ENCODE measurements at places on chromosomes 2 and 18.
A peak's percentile ranks its signal among the peaks of the same experiment; 100 is the strongest.

DNA sequence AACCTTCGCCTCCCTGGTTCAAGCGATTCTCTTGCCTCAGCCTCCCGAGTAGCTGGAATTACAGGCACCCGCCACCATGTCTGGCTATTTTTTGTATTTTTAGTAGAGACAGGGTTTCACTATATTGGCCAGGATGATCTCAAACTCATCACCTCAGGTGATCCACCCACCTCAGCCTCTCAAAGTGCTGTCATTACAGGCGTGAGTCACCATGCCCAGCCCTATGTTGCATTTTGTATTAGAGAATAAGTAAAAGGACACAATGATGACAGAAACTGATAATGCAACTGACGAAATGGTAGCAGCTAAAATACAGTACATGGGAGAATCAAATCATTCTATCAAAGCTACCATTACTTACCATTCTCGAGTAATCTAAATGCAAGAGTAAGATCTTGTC lies 276.7 kb downstream of the DSEL start:
- DNase-seq, result no peak

DNA sequence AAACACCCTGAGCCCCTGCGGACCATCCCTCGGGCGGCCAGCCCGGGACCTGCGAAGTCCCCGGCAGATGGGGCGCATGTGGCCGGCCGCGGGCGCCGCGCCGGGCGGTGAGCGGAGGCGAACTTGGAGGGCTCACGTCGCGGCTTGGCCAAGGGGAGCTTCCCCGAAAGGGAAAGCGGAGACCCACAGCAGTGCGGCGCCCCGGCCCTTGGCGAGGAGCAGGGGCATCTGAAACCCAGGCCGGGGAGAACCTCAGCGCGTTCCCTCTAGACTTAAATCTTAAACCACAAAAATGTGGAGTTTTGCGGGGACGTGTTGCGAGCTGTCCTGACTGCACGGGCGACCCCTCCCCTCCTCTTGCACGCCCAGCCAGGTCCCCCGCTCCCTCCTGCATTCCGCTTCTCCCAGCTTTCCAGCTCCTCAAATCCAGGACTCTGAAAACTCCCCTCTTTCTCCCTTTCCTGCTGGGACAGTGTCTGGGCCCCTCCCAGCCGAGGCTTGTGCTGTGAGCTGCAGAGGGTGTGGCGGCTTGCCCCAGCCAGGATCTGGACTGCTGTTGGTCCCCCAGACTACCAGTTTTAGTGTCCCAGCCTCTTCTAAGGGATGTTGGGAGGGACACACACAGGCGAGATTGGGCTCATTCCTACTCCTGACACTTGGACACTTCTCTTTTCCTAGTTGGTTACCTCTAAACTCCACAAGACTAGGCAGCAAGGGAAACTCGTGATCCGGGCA lies 1.3 kb downstream of the FMNL2 start:
- DNase-seq, result no peak

DNA sequence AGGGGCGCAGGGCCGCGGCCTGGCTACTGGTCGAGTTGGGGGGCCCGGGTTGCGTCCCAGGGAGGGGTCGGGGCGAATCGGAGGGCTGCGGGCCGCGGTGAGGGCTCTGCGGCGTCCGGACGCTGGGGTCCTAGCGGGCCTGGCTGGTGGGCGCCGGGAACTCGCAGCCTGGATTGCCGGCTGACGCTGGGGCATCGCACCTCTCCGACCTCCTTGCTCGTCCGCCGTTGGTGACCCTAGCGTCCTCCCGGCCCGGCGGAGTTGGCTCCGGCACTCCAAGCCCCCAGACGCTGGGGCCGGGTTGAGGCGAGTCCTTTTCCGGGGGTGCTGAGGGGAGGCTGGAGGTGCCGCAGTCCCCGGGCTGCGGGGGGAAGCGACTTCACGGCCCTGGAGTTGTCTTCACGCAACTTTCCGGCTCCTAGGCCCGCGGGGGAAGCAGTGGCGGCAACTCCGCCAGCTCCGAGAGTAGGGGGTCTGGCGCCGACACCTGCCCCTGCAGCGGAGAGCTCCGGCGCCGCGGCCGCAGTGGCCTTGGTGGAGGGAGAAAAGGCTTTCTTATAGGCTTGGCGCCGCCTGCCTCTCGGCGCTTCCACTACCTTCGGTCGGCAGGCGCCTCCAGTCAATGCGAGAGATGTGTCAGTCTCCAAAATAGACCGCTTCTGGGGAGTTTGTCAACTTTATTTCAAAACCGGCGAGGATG lies 70.3 kb downstream of the HAUS1 start:
- peak; percentile 35 for DNase-seq

- no peak for DNase-seq
These were observed 102.3 kb downstream of the SGPP2 start for GRCh38 chr2:222526480-222527277.

DNA sequence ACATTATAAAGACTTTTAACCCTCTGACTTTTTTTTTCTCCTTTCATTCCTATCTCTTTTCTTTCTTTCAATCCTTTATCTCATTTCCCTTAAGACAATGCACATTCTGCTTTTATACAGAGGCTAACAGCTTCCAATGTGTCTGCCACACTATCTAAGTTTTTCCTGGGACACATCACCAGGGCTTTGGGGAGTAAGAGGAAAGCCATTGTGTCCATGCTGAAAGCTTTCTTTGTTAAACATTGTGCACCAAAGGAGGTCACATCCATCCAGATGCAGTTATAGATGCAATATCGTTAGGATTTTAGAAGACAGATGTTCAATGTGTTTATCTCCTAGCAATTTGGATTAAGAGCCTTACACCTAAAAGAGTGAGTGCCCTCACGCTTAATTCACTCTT lies 534.1 kb downstream of the CNTNAP5 start:
- no peak for DNase-seq

- no peak for DNase-seq
These were observed 122.8 kb upstream of the L3MBTL4 start for GRCh38 chr18:6537475-6537874.

- DNase-seq, result no peak
These were observed 89.8 kb downstream of the HS1BP3 start for GRCh38 chr2:20560891-20561636.

DNA sequence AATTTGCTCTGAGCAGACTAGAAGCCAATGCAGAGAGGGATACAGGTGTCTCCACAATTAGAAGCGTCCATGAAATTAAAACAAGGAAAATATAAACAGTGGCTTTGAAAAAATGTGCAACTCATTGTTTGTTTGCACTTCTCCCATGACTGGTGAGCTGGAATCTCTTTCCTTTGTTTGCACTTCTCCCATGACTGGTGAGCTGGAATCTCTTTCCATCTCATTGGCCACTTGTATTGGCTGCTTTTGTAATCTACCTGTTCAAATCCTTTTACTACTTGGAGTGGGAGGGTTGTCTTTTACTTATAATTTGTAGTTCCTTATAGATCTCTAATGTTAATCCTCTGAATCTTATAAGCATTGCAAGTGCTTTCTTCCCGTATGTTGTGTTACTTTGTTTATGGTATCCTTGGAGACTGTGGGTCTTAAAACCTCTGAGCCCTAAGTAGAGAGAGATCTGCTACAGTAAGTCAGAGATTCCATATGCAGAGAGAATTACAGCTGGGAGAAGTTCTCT lies 94.1 kb downstream of the RTN4 start:
- no peak for DNase-seq

- DNase-seq, result peak; percentile 75
These were observed 29.0 kb downstream of the LPIN1 start for GRCh38 chr2:11775384-11775783.

DNA sequence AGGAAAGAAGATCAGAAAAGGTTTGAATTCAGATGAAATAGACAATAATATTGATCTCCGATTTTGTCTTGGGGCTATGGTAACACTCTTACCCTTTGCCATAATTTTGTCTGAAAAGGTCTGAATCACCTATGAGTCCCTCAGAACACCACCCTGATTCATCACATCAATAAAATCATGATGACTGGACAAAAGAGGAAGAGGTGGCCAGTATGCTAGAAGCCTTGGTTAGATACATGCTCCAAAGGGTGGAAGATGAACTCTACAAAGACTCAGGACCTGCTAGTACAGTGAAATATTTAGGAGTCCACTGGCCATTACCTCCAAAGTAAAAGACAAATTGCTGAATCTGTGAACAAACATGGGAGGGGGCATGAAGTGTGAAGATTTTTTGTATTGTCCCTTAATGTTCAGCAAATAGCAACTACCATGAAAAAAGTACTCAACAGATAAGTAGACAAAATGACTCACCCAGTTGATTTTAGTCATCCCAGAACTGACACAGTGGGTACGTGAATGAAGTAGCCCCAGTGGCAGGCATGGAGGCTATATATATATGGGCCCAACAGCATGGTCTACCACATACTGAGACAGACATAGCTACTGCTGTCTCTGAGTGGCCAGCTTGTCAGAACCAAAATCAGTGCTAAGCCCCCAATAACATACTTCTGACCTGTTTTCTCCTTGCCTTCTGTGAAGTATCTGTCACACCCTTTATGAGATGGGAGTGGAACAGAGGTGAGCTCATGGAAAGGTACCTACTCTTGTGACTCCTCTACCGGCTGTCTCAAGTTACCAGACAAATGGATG lies 36.5 kb upstream of the GLS start:
- no peak for DNase-seq

GRCh38 chr2:241940329-241940728 lies 70.8 kb downstream of the RTP5 start:
- no peak for DNase-seq

- DNase-seq, result peak; percentile 61
These were observed 302 bp downstream of the TXNL4A start for GRCh38 chr18:79988071-79988450.

DNA sequence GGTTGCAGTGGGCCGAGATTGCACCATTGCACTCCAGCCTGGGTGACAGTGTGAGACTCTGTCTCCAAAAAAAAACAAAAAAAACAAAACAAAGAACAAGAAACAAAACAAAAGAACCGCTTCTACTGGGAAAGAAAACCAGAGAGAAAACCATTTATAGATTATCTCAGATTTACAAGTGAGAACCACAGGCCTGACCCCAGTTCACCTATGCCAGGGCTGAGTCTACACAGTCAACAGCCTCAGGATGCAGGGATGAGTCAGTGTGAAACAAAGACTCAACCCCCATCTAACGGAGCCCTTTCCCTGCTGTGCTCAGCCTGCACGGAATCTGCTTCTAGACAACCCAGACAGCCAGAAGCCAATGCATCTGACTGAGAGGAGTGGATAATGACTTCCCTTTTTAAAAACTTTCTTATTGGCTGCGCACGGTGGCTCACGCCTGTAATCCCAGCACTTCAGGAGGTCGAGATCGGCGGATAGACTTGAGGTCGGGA lies 25.5 kb upstream of the YWHAQ start:
- DNase-seq, result peak; percentile 68

GRCh38 chr18:48834413-48835031 lies 116.2 kb downstream of the SMAD7 start:
- DNase-seq, result peak; percentile 81

- DNase-seq, result no peak
These were observed 63.6 kb upstream of the MGAT5 start for GRCh38 chr2:134190062-134190806.

GRCh38 chr18:34857320-34857719 lies 147.2 kb downstream of the DTNA start:
- DNase-seq, result no peak

GRCh38 chr18:22378672-22379282 lies 38.9 kb downstream of the CTAGE1 start:
- DNase-seq, result peak; percentile 31

DNA sequence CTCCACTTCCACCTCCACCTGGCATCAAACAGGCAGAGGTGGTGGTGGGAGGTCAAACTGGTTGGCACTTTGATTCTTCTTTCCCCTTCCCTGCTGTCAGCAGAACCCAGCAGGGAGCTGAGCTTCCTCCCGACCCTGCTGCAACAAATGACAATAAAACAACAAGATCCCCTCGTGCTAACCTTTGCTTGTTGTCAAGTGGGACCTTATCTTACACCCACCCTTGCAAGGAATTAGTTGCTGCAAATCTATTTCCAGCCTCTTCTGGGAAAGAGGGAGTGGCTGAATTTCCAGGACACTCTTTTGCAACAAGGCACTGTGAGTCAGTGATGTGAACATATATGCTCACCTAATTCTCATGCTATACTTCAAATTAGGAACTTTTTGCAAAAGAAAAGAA lies 655.1 kb downstream of the DSC3 start:
- no peak for DNase-seq

DNA sequence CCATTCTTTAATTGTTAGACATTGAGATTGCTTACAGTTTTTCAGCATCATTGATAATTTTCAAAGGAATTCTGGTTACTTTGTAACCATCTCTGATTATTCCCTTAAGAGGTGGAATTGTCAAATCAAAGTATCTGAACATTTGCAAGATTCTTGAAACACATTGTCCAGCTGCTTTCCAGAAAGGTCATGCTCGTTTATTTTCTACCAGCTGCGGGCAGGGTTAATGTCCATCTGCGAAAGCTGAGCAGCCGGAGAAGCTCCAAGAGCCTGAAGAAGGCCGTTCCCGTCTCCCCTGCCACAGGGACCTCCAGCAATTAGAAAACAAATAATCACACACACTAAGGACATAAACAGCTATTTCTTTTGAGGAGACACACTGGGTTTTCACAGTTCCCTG lies 76.1 kb upstream of the TXNDC2 start:
- DNase-seq, result no peak

DNA sequence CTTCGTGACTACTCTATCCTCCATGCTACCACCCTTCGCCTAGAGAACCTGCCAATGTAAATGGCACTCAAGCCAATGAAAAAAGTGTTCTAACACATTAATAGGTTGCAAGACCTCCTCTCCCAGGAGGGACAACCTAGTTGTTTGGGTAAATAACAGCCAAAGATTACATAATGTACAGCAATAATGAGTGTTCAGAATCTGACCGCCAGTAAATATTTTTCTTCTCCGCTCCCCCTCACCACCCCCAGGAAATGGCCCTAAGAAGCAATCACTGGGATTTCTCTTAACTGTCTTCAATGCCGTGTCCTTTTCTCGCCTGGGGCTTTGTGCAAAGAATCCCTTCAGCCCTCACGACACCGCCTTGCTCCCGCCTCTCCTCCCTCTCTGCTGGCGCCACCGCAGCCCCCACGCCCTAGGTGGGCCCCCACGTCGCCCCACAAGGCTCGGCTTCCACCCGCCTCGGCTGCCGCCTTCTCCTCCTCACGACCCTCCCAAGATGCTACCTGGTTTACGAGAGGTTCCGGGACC lies 458 bp downstream of the HYCC2 start:
- no peak for DNase-seq

GRCh38 chr18:61608316-61608715 lies 275.1 kb downstream of the CDH20 start:
- no peak for DNase-seq

DNA sequence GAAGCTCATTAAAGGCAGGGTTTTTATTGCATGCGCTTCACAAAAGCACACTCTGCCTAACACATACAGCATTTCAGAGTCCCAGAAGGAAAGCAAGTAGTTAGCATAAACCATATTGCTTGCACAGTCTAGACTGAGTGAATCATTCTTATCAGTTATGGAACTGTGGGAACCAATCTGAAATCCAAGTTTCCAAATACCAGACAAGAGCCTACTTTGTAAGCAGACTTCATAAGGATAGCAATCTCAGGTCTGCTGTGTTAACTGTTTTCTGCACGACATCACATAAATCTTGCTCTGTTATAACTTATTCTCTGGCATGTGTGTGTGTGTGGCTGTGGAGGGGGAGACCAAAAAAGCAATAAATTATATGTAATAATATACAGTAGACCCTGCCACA lies 608.1 kb upstream of the REG3G start:
- DNase-seq, result no peak

- no peak for DNase-seq
These were observed 16.5 kb downstream of the AGAP1 start for GRCh38 chr2:235510318-235510717.

Measured in CD4-positive, alpha-beta T cell treated with Interleukin-17A for 1 hour (primary cell).